ENCODE measurements at places on chromosomes 5 and 9. TPM values are rescaled to one million over a fixed set of nuclear protein-coding genes. Genes with fewer than 3 reads are reported as not detected.

Gene KIF4B
- total RNA-seq: 0.02 TPM

Gene CD74
- 1.6 TPM for total RNA-seq

Gene SH3TC2
- 0.95 TPM for total RNA-seq

Gene QRFP
- not detected for total RNA-seq

Gene ANKHD1
- 35.5 TPM for total RNA-seq

Gene ECPAS
- total RNA-seq: 44.8 TPM

Gene RETREG1
- 1.5 TPM for total RNA-seq

Gene GRM6
- not detected for total RNA-seq

Gene CCNI2
- not detected for total RNA-seq

Gene IRX4
- not detected for total RNA-seq

Gene PROB1
- not detected for total RNA-seq

Gene STOM
- 47.0 TPM for total RNA-seq

- no peak for DNase-seq
Measured at GRCh38 chr5:170945275-170945674, 83.5 kb downstream of the RANBP17 start.

GRCh38 chr9:99356512-99356971 lies 134.5 kb downstream of the SEC61B start:
- no peak for DNase-seq

- no peak for DNase-seq
Measured at GRCh38 chr9:120587328-120587727, 7.4 kb upstream of the CDK5RAP2 start.

GRCh38 chr5:123705741-123706140 lies 193.8 kb downstream of the CSNK1G3 start:
- no peak for DNase-seq

DNA sequence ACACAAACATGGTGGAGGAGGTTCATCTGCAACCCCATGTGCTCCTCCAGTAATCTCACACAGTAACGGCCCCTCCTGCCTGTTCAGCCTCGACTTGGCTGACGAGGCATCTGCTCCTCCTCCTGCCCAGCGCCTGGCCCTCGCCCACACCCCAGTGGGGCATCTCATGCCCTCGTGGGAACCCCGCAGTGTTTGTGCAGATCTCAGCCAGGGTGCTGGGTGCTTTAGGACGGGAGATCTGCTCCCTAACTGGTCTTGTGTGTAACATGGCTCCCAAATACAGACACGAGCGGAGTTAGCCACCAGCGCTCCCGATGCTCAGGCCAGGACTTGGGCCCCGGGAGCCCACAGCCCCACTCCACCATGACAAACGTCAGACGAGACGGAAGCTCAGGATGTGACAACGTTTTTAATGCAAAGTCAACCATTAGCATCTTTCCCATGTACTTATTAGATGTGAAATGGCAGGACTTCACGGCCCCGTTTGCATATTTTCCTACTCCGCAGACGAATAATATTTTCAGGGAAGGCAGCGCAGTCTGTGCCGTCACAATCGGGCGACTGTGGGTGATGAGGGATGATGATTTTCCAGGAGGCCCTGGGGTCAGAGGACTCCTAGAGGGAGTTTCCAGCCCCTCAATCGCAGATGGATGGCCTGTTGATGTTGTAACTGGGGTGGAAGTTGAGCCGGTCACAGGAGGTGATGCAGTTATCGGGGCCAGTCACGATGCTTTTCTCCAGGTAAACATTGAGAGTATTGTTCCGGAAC lies 5.5 kb upstream of the MRPS2 start:
- no peak for DNase-seq

DNA sequence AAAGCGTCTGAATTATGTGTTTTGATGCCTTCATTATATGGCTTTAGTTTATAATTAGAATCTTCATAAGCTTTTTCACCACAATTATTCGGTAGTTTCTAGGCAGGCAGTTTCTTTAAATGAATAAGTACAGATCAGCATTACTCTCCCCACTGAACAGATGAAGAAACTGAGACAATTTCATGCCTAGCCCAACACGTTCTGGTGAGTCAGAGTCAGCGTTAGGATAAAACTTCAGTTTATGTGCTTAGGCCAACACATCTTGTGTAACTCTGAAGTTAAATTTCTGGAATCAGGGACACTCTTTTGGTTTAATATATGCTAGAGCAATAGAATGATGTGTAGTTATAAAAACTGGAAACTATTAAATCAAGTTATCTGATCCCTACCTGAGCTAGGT lies 186.7 kb upstream of the ELL2 start:
- no peak for DNase-seq

- DNase-seq: no peak
Measured at GRCh38 chr9:127221695-127222094, 42.9 kb upstream of the GARNL3 start.

DNA sequence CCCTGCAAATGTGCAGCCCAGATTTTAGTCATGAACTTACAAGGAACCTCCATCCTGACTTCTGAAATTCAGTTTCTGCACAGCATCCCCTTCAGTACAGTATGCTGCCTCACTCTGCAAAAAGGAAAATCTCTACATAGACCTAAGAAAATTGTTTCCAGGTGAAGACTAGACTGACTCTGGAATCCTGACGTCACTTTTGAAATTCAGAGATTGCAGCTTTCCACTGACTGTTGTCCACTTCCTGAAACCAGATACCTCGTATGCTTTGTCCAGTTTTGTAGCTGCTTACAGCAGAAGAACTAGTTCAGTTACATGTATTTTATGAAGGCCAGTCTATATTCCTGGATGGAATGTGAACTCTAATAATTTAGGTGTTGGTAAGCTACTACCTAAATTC lies 629.3 kb upstream of the ST8SIA4 start:
- peak; percentile 50 for DNase-seq

DNA sequence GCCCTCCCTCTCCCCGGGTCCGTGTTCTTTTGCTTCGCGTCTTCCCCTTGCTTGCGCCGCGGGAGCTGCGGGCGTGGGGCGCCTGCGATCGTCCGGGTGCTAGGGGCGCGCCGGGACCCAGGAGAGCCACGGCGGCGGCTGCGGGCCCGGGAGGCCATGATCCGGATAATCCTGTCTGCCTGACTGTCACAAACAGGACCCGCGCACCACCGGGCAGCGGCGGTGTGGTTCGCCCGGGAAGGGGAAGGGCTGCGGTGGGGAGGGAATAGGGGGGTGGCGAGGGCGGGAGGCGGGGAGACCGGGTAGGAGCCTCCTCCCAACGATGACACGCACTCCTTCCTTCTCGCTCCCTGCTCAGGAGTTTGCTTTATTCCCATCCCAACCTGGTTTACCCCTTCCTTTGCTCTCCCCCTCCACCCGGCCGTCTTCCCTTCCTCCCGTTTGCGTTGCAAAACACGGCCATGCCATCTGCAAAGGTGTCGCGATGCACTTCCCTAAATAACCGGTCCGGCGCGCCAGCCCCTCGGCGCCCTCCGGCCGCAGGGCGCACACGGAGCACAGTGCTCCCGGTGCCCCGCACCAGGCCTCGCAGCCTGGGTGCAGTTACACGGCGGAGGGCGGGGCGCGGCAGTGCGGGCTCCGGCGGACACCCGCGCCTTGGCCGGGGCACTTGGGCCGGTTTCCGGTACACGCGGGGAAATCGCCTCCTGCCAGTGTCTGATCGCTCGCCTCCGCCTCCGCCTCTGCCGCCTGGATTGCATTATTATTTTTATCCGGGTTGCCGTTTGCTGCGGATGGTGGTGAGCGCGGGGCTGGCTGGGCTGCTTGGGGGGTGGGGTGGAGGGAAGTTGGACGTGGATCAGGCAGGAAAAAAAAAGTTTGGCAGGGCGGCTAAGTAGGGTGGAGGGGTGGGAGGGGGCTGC lies 1.5 kb downstream of the SMARCA2 start:
- DNase-seq: peak; percentile 71

- no peak for DNase-seq
Measured at GRCh38 chr5:109756543-109757185, 66.9 kb downstream of the MAN2A1 start.

Measured in H4 (cell line).